Iris pigment epithelial cell (primary cell): ENCODE measurements at places on chromosomes 3 and 15.
A peak's percentile ranks its signal among the peaks of the same experiment; 100 is the strongest.

GRCh38 chr3:170889132-170889531 lies 19.1 kb upstream of the RPL22L1 start:
- no peak for DNase-seq

DNA sequence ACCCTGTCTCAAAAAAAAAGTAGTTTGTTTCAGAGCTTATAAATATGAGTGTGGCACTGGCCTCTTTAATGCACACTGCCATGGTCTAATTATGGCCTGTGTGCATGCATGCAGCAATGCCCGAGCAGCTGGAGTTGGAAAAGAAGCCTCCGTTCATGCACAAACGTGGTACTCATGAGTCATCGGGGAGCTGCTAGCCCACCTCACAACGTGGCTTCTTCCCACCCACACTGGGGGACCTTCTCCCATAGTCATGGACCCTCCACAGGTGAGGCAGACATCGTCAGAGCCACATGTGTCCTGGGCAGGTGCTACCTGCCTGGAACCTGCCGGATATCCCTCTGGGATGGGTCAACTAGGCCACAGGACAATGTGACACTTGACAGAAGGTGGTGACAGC lies 66.7 kb downstream of the ATP10A start:
- no peak for DNase-seq

- DNase-seq = no peak
Measured at GRCh38 chr3:166860217-166860616, 519.9 kb downstream of the ZBBX start.

DNA sequence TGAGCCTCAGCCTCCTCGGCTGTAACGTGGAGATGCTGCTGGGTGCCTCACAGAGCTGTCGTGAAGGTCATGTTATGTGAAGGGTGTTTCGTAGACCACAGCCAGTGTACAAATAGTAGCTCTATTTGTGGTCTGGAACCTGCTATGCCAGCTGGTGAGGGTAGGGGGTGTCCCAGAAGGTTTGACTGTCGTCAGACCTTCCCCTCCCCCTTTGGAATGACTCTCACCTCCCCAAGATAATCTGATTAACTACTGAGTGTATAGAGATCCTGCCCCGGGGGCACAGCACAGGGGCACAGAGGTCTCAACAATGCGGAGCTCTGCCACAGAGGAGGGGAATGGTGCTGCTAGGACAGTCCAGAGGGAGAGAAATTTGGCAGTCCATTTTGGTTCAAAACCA lies 20.5 kb downstream of the FGD5 start:
- no peak for DNase-seq

- DNase-seq = no peak
Measured at GRCh38 chr15:53979051-53979788, 979 bp downstream of the UNC13C start.

GRCh38 chr15:72785432-72785831 lies 1.9 kb upstream of the ADPGK start:
- peak; percentile 41 for DNase-seq

- DNase-seq = no peak
Measured at GRCh38 chr15:27817258-27817657, 281.9 kb downstream of the OCA2 start.

- DNase-seq = peak; percentile 71
Measured at GRCh38 chr3:123750659-123751420, 133.3 kb downstream of the MYLK start.

- DNase-seq = no peak
Measured at GRCh38 chr3:85584779-85585356, 626.1 kb downstream of the CADM2 start.

GRCh38 chr3:28188686-28189085 lies 52.7 kb upstream of the CMC1 start:
- no peak for DNase-seq

DNA sequence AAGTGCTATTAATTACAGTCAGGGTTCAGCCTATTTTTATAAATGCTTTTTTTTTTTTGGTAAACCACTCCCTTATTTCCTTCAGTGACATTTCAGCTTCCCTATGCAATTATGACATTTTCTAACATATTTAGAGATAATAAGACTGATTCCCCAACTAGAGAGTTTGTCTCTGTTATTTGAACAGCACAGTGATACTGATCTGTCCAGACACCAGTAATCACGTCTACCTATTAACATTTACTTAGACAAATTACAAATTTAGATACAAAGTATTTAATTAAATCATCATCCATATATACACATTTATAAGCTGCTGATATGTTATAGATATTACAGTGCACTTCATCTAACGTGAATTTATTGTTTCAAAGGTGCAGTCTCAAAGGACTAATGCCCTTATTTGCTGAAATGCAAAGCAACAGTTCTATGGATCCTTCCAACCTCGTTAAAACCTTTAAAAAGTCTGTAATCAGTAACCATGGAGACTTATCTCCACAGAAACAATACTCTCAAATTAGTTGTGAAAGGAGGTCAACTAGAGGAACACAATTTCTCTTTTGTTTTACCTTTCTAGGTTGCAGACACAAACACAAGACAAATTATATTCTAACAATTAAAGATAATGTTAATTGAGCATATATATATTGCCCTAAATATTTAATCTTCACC lies 1531.1 kb downstream of the SI start:
- DNase-seq = no peak

DNA sequence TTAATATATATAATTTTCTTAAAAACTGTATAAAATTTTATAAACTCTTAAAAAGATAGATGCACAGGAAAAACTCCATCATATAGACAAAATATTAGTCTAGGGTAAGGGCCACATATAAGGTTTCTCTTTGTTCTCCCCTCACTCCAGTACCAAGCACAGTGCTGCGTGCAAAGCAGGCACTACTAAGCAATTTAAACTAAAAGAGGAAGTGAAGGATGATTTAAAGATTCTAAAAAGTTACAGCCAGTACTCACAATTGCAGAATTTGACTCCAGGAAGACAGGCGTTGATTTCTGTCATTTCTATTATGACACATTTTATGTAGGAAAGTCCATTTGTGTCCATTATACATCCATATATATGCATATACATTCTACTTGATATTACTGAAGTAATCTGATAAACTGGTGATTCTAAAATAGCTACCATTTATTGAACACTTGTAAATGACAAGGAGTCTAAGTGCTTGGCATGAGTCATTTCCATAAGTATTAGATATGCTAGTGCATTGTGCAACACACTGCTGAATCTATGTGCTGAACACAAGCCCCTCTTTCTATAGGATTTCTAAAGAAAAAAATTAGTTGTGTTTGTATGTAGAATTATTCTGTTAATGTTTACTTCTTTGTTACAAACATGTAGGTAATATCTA lies 785.5 kb upstream of the ARRDC4 start:
- DNase-seq = no peak

DNA sequence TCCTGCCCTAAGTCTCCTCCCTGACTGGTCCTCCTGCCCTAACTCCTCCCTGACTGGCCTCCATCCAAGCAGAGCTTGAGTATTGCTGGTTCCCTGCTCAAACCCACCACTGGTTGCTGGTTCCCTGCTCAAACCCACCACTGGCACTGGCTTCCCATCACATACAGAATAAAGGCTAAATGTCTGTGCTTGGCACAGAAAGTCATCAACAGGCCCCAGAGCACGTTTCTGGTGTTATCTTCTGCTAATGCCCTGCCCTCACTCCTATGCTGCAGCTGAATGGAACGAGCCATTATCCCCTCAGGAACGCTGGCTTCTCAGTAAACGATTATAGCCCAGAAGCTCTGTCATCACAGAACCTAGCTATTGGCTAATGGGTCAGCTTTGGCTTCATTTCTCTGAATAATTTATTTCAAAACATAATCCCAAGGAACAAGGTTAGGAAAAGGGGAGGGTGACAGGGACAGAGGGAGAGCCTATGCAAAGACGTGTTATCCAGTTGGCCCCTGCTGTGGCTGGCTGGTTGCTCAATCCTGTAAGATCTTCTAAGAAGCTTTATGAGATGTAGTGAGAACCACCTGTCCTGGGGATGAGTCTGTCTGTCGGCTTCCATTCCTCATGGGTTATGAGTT lies 6.3 kb upstream of the MUC20 start:
- DNase-seq = no peak

DNA sequence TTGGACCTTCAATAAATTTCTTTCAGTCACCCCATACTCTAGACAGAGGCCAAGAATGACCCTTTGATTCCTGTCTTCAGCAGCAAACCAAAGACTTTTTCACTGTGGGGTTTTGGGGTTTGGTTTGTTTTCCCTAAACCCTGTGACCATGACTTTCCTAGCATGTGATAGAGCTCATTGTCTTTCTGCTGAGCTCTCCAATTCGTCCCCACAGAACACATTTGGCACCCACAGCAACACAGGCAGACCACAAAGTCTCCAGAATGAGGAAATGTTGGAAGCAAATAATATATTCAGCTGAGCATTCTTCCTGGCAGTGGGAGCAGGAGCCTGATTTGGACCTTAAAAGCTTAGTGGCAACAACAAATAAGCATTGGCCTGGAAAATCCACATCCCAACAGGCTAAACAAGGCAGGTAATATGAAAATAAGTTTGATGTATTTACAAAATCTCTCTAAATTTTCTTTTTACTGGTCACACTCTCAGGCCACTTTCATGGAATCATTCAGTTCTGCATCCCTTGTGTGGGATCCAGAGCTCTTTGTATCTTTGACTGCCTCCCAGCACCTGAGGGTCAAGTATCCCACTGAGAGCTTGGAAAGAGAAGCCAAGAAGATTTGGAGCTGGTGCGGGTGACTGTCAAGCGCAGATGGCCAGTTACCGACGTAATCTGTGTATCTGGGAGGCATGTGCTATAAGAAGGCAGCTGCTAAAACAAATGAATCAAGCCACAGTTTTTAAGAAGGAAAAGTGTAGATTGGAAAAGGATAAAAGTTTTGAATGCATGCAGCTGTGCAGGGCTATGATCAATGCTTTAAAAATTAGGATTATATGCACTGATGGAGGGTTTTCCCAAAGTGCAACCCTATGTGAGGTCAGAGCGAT lies 36.5 kb upstream of the CPB1 start:
- DNase-seq = peak; percentile 8

GRCh38 chr15:35980719-35981118 lies 434.8 kb upstream of the DPH6 start:
- peak; percentile 63 for DNase-seq

- peak; percentile 24 for DNase-seq
Measured at GRCh38 chr3:113514265-113514769, 639 bp downstream of the SPICE1 start.

DNA sequence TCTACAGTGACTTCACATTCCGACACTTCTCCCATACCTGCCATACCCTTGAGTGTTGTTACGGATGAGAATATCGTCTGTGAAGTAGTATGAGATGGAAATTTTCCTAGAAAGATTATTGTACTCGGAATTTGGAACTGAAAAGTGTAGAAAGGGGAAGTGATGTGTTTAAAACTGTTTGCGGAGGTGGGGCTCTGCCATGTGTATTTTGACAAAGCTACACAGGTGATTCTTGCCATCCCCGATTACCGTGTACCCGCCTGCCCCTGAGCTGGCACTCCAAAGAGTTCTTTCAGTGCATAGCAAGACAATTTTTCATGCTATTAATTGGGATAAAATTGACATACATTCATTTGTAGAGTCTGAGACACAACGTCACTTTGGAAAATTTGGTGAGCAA lies 81.7 kb downstream of the OPA1 start:
- DNase-seq = no peak

DNA sequence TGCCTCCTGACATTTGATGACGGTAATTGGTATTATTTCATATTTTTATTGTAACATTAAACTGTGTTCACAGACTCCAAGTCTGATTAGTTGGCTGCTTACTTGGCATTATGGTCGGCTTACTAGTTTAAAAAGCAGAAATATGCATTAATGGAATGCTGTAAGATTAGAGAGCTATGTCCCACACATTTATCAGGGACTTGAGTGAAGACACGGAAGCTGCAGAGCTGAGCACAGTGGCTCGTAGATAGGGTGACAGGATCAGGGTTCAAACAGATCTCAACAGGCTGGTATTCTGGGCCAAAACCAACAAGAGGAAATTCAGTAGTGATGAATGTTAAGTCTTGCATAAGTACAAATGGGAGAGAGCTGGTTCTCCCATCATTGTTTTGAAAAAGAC lies 113.8 kb downstream of the ADAMTSL3 start:
- peak; percentile 87 for DNase-seq

DNA sequence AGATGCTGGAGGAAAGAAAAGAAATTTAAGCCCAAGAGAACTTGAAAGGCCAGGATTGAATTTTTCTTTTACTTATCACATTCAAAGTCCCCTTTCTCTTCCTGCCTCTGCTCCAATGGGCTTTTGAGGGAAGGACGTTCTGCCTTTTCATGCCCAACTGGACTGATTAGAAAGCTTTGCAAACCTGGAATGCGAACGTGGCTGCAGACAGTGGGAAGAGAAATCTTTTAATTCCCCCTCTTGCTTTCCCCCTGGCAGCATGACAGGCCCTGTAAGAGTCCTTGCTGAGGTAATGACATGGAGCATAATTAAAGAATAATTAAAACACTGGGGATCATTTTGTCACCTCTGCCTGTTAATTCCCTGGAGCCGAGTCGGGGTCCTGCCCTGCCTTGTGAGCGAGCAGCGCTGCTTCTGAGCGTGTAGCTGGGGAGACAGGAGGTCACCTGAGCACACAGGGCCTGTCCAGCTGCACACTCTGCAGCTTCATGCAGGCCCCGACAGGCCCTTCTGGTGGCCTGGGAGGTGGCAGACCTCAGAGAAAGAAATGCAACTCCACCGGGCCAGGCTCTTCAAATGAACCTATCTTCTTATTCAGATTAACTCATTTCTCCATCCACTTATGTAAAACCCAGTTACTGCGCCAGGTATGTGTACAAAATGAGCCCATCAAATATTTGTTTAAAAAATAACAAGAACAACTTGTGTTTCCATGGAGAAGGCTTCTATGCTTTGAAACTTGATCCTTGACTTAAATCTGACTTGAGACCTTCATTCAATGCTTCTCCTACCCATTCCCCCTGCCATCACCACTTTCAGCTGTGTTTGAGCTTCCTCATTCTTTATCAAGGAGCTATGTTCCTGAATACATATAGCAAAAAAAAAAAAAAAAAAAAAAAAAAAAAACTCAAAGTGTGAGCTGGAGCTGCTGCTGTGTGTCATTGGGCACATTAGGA lies 628.2 kb upstream of the CFAP20DC start:
- DNase-seq = no peak

- DNase-seq = no peak
Measured at GRCh38 chr3:196194542-196194915, 16.7 kb downstream of the ZDHHC19 start.

DNA sequence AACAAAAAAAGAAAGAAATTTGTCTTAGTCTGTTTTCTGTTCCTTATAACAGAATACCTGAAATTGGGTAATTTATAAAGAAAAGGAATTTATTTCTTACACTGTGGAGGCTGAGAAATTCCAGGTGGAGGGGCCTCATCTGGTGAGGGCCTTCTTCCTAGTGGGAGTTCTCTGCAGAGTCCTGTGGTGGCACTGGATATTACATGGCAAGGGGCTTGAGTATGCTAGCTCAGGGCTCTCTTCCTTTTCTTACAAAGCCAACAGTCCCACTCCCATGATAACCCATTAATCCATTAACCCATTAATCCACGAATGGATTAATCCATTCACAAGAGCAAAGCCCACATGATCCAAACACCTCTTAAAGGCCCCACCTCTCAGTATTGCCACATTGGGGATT lies 2.9 kb upstream of the SATB1 start:
- DNase-seq = no peak

GRCh38 chr15:77983708-77984445 lies 93.6 kb downstream of the TBC1D2B start:
- no peak for DNase-seq
